ENCODE measurements at places on chromosomes 12 and 14. TPM values are rescaled to one million over a fixed set of nuclear protein-coding genes. Genes with fewer than 3 reads are reported as not detected.
A peak's percentile ranks its signal among the peaks of the same experiment; 100 is the strongest.

GRCh38 chr12:94863321-94864035 lies 140.0 kb downstream of the NDUFA12 start:
- DNase-seq, result no peak

GRCh38 chr14:35299708-35300107 lies 7.5 kb downstream of the PSMA6 start:
- no peak for DNase-seq

GRCh38 chr14:105379946-105380345 lies 18.4 kb upstream of the TEX22 start:
- DNase-seq, result no peak

DNA sequence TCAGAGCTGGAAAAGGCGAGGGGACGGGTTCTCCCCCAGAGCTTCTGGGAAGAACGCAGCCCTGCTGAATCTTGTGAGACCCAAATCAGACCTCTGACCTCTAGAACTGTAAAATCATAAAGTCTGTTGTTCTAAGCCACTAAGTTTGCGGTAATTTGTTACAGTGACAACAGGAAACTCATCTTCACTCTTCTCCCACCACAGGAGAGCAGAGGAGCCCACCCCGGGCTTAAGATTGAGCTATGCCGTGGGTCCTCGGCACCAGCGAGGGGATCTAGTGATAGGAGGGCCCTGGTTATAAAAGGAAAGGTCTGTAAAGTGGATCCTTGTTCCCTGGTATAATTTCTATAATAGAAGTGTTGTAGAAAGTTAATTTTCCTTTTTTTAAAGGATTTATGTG lies 7.6 kb downstream of the MLXIP start:
- no peak for DNase-seq

DNA sequence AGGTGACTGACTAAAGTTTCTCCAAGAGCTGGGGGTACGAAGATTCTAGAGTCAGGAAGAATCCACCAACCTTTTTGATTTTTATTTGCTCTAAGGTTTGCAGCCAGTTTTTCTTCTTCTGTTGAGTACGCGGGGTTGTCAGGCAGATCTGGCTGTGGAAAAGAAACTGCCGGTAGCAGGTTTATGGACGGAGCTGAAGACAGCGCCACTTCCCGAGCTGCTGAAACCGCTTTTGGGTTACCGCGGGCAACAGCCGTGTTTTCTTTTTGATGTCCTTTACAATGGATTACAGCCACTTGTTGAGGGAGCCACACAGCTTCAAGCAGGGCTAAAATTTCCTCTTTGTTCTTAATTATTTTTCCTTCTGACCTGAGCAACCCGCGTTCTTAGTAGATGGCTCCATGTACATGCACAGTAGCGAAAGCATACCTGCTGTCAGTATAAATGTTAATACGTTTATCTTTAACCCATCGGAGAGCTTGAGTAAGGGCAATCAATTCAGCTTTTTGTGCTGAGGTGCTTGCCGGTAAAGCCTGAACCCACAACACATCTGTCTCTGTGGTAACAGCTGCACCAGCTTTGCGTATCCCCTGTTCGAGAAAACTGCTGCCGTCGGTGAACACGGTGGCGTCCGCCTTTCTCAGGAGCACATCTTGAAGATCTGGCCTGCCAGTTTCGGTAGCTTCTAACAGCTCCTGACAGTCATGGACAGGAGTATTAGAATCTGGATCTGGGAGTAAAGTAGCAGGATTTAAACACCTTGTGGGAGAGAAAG lies 674.3 kb downstream of the TMEM121 start:
- DNase-seq, result no peak

- peak; percentile 39 for DNase-seq
Measured at GRCh38 chr12:96044017-96044942, 8.9 kb upstream of the LTA4H start.

DNA sequence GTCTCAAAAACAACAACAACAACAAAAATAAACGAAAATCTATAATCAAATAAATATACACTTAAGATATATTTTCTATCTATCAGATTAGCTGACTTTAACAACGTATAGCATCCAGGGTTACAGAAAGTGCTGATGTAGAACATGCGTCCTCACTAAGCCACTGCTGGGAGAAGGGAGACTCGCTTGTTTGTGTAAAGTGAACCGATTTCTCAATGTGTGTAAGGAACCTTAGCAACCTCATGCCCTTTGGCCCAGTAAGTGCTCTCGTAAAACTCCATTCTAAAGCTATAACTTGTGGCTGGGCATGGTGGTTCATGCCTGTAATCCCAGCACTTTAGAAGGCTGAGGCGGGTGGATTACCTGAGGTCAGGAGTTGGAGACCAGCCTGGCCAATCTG lies 23.8 kb downstream of the NFKBIA start:
- DNase-seq, result no peak

GRCh38 chr14:90714811-90715210 lies 101.4 kb downstream of the TTC7B start:
- no peak for DNase-seq

GRCh38 chr12:96402061-96402460 lies 1.8 kb upstream of the CDK17 start:
- no peak for DNase-seq

GRCh38 chr12:88623777-88624548 lies 43.7 kb upstream of the KITLG start:
- DNase-seq, result no peak

DNA sequence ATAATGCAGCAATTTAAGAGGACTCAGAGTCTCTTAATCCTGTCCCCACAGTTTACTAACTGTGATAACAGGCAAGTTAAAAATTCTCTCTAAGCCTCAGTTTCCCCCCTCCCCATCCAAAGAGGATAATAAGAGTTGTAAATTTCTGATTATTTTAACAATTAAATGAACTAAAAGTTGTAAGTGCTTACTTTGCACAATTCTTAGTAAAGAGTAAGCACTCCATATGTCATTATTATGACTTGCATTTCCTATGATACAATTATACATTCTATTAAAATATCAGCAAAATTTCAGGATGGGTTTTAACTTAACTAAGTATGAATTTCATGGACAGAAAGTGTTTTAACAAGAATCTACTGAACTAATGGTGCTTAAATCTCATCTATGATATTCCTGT lies 80.1 kb downstream of the NELL2 start:
- DNase-seq, result no peak

DNA sequence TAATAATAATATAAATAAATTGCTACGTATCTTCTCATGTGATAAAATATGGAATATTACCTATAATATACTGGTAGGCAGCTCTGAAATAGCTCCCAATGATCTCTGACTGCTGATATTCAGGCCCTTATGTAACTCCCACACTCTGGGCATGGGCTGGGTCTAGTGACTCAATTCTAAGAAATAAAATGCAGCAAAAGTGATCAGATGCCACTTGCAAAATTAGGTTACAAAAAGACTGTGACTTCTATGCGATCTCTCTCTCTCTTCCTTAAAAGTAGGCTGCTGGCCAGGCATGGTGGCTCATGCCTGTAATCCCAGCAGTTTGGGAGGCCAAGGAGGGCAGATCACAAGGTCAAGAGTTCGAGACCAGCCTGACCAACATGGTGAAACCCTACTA lies 10.3 kb upstream of the CACNB3 start:
- DNase-seq, result no peak

DNA sequence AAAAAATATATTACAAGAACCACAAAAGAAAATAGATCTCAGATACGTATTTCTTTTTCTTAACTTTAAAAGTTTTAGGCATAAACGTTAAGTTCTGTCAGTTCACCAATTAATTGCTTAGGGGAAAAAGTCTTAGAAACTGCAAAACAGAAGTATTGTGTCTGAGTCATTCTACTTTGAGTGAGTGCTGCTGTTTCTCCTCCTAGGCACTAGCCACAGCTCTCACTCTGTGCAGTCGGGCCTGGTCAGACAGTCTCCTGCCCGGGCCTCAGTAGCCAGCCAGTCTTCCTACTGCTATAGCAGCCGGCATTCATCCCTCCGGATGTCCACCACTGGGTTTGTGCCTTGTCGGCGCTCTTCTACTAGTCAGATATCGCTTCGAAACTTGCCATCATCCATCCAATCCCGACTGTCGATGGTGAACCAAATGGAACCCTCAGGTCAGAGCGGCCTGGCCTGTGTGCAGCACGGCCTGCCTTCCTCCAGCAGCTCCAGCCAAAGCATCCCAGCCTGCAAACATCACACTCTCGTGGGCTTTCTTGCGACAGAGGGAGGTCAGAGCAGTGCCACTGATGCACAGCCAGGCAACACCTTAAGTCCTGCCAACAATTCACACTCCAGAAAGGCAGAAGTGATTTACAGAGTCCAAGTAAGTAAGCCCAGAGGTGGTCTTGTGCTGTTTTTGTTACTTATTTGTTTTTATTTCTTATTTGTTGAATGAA lies 201.3 kb downstream of the PCNX1 start:
- no peak for DNase-seq

GRCh38 chr14:93736378-93737014 lies 51.8 kb downstream of the PRIMA1 start:
- no peak for DNase-seq

GRCh38 chr12:69284131-69284530 lies 44.8 kb downstream of the CPSF6 start:
- peak; percentile 32 for DNase-seq

GRCh38 chr12:19154686-19155085 lies 25.2 kb downstream of the PLEKHA5 start:
- DNase-seq, result no peak

- DNase-seq, result no peak
Measured at GRCh38 chr12:12837813-12838153, 24.6 kb downstream of the DDX47 start.

GRCh38 chr14:82398256-82398655 lies 864.6 kb upstream of the SEL1L start:
- DNase-seq, result no peak

DNA sequence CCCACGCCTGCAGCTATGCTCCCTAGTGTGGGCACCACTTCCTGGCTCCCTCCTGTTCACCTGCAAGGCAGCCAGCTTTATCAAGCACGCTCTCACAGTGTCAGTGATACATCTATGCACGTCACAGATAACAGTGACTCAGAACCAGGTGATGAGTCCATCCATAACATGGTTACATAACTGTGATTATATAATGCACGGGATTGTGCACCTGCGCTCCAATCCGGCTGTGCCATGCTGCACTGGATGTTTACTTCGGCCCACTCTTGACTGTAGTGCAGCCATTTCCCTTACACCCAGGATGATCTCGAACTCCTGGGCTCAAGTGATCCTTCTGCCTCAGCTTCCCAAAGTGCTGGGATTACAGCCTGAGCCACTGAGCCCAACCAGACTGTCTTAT lies 38.4 kb upstream of the CEP83 start:
- DNase-seq, result no peak

GRCh38 chr12:125006365-125006764 lies 12.9 kb downstream of the BRI3BP start:
- no peak for DNase-seq

- DNase-seq, result no peak
Measured at GRCh38 chr14:89720741-89721729, 233.5 kb downstream of the EFCAB11 start.

- peak; percentile 34 for DNase-seq
Measured at GRCh38 chr12:75446857-75447256, 33.7 kb upstream of the GLIPR1 start.

DNA sequence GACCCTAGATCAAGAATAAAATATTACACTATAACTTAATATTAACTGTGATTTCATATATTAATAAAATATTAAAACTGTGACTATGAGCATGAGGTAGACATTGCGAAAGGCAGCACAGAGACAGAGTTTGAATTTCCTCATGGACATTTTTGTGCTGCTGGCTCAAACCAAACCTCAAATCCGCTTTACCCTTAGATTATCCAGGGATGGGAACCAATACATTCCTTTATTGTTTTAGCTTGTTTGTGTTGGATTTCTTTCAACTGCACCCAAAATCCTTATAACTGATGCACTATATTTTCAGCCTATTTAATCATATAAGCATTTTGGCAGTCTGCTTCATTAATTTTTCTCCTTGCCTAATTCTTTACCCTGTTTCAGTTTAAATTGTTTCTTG lies 436.7 kb downstream of the ATP23 start:
- DNase-seq, result no peak

DNA sequence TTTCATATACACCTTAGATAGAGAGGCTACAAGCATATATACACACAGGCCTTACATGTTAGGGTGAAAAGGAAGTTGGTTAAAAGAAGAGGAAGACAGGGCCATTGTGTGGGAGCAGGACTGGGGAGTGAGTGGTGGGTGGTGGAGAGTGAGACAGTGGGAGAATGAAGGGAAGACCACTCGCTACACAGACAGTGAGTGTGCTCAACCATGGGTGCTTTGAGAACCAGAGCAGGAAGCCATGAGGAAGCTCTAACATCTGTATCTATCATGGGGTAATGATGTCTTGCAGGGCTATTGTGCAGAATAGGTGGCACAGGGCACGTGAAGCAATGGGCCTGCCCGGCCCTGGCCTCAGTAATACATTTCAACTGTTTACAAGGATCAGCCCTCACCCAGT lies 11.4 kb upstream of the KRT74 start:
- DNase-seq, result no peak

- no peak for DNase-seq
Measured at GRCh38 chr12:127620735-127621355, 646.1 kb upstream of the TMEM132C start.

- peak; percentile 26 for DNase-seq
Measured at GRCh38 chr14:69535230-69535848, 39.3 kb downstream of the CCDC177 start.

GRCh38 chr12:132389526-132390286 lies 60.3 kb upstream of the GALNT9 start:
- DNase-seq, result no peak

DNA sequence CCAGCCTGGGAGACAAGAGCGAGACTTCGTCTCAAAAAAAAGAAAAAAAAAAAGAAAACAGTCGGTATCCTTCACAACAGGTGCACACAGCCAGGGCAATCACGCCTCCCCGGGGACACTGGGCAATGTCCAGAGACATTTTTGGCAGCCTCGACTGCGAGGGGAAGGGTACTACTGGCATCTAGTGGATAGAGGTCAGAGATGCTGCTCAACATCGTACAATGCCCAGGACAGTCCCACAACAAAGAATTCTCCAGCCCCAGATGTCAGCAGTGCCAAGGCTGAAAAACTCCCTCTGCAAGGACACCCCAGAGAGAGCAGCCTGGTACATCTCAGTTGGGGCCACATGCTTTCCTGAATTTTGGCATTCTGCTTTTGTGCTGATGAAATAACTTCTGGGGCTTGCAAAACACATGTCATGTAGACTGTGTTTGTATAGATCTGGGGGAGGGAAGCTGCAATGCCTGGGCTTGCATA lies 21.5 kb downstream of the ALDH2 start:
- no peak for DNase-seq

GRCh38 chr14:39704594-39704993 lies 272.4 kb upstream of the FBXO33 start:
- no peak for DNase-seq

DHRS2 gene
- polyA plus RNA-seq, result 0.15 TPM

LRRC10 gene
- polyA plus RNA-seq, result not detected

PTCSC3 gene
- polyA plus RNA-seq, result not detected

CDH24 gene
- polyA plus RNA-seq, result 10.1 TPM

SLC38A4 gene
- 7.5 TPM for polyA plus RNA-seq

CCDC175 gene
- not detected for polyA plus RNA-seq

CACNA1C gene
- 5.9 TPM for polyA plus RNA-seq

MYF6 gene
- not detected for polyA plus RNA-seq

ADAM20 gene
- polyA plus RNA-seq, result 0.11 TPM

BICDL1 gene
- polyA plus RNA-seq, result not detected

CFAP251 gene
- polyA plus RNA-seq, result 16.0 TPM

OR8S1 gene
- not detected for polyA plus RNA-seq

CLEC1B gene
- not detected for polyA plus RNA-seq

OR6C6 gene
- polyA plus RNA-seq, result not detected

RERGL gene
- not detected for polyA plus RNA-seq

SYNDIG1L gene
- not detected for polyA plus RNA-seq

AJUBA gene
- 82.9 TPM for polyA plus RNA-seq

SLC10A1 gene
- not detected for polyA plus RNA-seq

CCDC184 gene
- 0.24 TPM for polyA plus RNA-seq

Measured in AG04450 (cell line).